Activated CD8-positive, alpha-beta memory T cell treated with anti-CD3 and anti-CD28 coated beads for 1 hour (primary cell): ENCODE measurements at places on chromosomes 13 and 19.

GRCh38 chr13:47853236-47853635, 147.8 kb downstream of the SUCLA2 start:
- no peak for DNase-seq

DNA sequence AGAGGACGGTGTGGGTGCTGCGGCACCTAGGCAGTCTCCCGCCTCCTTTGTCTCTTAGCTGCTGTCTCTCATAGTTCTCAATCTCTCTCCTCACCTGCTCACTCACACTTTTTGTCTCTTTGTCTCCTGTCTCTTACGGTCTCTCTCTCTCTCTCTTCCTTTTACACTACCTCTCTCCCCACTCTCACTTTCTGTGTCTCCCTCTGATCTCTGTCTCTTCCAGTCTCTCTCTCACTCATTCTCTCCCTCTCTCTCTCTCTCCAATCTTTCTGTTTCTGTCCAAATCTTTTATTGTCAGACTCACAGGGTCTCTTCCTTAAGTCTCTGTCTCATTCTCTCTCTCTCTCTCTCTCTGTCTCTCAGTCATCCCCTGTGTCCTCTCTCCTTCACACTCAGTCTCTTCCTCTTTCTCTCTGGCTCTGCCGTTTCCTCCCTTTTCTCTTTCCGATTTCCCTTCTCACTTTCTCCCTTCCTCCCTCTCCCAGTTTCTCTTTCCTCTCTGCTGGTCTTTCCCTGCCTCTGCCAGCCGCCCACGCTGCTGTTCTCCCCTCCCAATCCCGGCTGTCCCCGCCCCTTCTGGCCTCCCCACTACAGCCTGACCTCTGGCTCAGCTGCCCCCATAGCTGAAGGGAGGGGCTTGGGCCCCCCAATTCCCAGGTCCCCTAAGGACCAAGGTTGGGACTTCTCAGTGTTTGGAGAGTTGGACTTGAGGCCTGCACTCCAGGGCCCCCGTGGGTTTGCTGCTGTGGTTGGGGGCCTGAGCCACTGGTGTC, at the start of gene PLEKHA4:
Gene PLEKHA4, minus strand, starts transcription at position 504 of the 773 bp plus-strand sequence. CDS start 997 bp downstream, outside the sequence.
- no peak for DNase-seq

DNA sequence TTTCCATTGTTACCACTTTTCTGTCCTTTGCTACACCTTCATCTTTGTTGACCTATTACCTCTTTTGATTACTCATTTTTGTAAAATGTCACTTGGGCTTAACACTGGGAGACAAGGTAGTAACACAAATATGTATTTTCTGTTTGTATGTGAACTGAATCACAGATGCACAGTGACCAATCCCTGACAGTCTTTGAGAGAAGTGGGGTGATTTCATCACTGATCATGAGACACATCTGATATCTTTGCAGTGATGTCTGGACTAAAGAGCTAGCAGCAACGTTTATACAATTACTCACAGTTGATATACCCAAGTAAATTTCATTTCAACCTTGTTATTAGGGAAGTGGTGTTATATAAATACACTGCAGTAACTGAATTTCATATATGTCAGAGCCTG, 1397.4 kb upstream of the SPRY2 start:
- no peak for DNase-seq

GRCh38 chr13:28426381-28426780, 68.5 kb downstream of the FLT1 start:
- no peak for DNase-seq

- no peak for DNase-seq
Observed at GRCh38 chr19:39729594-39729993, 8.2 kb downstream of the CLC start.

DNA sequence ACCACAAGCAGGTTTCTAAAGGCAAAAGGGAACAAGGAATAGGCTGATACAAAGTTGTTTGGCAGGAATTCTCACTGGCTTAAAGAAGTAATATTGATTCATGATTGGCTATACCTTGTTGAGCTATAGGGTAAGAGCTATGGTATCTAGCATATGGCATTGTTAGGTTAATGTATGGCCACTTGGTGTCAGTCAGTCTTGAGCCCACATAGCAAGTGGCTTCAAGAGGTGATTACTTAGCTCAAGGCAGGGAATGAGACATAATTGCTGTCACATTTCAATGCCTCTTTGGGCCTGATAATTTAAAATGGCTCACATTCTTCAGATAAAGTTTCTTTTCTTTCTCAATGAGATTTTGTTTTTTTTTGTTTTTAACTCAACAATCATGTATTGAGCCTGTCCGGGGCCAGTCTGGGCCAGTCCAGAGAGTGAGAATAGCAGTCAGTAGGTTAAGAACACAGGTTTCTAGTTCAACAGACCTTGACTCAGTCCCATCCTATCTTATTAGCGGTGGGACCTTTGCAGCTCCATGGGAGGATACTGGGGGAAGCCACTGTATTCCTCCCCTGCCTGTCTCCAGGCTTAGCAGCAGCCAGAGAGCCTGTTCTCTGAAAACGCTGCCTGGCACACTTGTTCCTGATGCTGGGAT, 45.8 kb upstream of the RCBTB2 start:
- DNase-seq = no peak

GRCh38 chr13:31301119-31301518, 101.3 kb downstream of the B3GLCT start:
- no peak for DNase-seq

GRCh38 chr13:81388400-81388799, 1047.5 kb upstream of the SPRY2 start:
- DNase-seq = no peak

DNA sequence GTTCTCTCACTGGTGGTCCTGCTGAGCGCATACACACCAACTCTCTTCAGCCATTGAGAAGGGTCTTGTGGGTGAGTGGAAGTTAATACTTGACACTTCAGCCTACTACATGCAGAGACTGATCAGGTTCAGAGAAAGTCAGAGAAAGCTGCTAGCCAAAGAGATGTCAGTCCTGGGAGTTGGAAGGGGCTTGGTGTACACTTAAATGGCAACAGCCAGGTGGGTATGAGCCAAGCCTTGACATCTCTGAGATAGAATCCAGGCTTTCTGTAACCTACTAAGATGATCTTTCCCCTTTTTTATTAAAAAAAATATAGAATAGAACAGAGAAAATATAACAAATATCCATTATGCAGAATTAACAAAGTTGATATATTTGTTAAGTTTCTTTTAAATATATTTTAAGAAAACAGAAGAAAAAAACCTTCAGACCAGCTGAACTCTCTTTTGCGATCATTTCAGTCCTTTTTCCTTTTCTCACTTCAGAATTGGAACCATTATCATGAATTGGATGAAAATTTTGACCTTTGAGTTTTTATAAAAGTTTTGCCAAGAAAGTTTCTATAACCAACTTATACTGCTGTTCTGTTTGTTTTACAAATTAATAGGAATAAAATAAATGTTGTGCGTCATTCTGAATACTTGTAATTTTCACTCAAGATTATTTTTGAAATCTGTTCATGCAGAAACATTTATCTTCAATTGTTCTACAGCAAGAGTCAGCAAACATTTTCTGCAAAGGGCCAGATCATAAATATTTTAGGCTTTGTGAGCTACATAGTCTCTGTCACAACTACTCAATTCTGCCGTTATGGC, 153.0 kb downstream of the RFC3 start:
- DNase-seq = no peak

DNA sequence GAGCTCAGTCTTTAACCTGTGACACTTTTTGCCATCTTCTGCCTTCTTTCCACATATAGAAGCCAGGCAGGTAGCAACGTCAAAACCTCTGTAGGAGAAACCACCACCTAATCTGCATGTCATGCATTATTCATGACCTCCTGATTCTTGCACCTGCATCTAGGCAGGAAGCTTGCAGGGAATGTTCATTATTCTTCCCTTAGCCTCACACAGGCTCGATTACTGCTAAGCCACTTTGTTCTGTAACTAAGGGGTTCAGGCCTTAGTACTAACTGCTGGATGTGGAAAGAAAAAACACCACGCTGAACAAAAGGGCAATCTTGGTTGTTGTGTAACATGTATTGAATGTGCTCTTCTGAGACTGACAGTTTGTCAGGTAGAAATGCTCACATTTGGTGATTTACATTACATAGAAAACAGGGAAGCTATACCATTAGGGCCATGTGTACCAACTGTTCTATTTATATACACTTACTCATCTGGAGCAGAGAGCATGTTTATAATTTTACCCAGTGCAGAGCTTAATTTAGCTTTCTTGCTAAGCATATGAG, 366.9 kb downstream of the KLF12 start:
- no peak for DNase-seq

DNA sequence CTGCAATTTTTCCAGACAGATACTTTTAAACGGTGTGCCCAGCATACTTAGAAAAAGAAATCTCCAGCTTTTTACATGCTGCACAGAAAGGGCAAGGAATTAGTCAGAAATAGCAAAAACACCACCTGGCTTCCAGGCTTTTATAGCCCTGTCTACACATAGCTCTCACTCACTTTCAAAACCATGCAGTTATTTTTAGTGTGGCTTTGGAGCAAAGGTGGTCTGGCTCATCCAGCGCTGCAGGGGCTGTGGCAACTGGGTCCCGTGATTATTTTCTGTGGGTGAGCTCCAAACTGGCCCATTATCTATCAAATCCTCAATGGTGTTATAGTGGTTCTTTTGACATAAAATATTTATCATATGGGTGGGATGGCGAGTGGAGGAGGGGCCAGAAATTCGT, 57.0 kb downstream of the COL4A2 start:
- DNase-seq = no peak

GRCh38 chr19:19432732-19433131, 27.3 kb downstream of the GATAD2A start:
- no peak for DNase-seq

GRCh38 chr19:4025317-4025716, 17.8 kb downstream of the PIAS4 start:
- no peak for DNase-seq

DNA sequence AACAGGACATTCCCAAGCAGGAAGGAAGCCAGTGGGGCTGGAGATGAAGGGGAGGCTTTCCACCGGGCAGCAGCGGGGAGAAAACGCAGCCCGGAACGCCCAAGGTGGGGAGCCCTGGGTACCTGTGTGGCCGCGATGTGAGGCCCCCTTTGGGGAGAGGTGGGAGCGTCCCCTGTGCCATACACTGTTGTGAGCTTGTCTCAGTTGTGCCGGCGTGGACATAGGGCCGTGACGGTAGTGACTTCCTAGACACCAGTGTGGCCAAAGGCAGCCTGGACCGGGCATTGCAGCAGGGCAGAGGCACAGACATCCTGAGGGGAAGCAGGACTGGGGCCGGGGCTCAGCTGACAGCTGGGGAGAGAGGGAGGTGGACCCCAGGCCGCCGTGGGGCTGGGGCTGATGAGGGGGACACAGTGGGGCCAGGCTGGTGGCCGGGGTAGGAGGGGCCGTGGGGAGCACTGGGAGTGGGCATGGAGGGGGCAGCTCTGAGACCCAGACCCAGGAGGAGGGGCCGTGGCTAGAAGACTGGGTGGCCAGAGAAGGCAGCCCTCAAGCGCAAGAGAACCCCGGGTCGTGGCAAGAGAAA, 38.5 kb upstream of the TFDP1 start:
- no peak for DNase-seq

GRCh38 chr13:65677906-65678305, 1552.2 kb downstream of the PCDH9 start:
- DNase-seq = no peak

GRCh38 chr13:89982407-89983095, 1364.9 kb upstream of the MIR17HG start:
- no peak for DNase-seq

DNA sequence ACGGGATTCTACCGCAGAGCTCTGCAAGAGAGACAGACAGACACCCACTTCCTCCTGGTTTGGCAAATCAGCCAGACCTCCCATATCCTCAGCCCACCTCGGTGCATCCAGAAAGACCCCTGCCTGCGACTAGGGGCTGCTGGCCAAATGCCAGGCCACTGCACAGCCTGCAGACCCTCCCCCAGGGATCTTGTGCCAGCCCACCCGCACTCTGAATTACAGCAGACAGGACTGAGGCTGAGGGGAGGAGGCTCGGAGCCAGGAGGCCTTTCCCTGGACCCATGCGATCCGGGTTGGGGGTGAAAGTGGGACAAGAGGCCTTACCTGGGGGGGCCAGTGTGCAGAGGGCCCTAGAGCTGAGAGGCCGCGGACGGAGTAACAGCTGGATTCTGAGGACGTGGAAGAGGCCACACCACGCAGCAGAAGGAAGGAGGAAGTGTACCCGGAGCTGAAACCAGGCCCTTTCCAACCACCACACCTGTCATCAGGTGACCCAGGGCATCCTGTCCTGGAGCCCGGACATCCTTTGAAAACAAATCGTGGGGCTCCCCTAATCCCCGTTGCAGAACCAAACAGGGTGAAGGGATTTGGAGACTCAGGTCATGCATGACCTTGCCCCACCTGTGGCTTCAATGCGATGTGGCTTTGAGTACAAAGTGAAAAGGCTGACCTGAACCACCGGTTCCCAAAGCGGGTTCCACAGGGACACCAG, 993 bp downstream of the FUT6 start:
- DNase-seq = no peak

GRCh38 chr19:10079031-10079453, 7.1 kb upstream of the SHFL start:
- DNase-seq = no peak

GRCh38 chr13:42760951-42761350, 20.4 kb upstream of the FAM216B start:
- DNase-seq = no peak

DNA sequence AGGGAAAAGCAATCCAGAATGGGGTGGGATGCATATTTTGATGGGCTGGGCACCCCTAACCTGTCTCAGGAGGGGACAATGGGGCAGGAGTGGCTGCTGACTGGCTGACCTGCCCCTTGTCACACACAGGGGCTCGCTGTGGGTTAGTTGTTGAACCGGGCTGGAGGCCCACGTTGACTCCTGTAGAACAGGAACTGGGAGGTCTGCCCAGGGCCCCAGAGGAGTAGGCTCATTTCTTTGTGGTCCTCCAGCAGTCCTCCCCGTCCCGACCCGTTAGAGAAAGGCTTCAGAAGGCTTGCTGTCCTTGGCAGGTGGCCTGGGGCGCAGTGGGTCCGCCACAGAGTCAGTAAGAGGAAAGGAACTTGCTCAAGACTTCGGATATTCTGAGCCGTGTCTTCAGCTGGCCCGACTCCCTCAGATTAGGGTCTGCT, 70.1 kb downstream of the COL4A1 start:
- no peak for DNase-seq

- DNase-seq = no peak
Observed at GRCh38 chr13:23667750-23668149, 97.5 kb downstream of the TNFRSF19 start.

- DNase-seq = no peak
Observed at GRCh38 chr13:32895296-32895695, 120.9 kb upstream of the KL start.

- DNase-seq = no peak
Observed at GRCh38 chr19:51367255-51367564, 1.0 kb upstream of the ETFB start.

DNA sequence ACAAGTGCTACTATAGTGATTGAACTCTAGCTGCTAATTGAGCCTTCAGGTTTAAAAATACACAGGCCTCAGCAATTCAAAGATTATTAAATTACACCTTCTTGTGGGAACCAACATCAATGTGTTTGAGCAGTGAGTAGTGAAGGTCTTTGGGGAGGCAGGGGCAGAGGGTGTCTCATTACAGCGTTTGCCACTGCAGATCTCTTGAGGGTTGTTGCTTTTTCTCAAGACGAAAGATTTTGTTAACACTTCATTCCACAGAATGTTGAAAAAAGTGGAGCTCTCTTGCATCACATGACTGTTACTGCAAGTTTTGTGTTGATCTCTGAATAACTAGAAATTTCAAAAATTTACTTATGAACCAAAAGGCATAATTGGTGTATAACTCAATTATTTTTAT, 253.6 kb downstream of the ATP8A2 start:
- DNase-seq = no peak
